ENCODE measurements at places on chromosomes 16 and 17. TPM values are rescaled to one million over a fixed set of nuclear protein-coding genes. Genes with fewer than 3 reads are reported as not detected.

DNA sequence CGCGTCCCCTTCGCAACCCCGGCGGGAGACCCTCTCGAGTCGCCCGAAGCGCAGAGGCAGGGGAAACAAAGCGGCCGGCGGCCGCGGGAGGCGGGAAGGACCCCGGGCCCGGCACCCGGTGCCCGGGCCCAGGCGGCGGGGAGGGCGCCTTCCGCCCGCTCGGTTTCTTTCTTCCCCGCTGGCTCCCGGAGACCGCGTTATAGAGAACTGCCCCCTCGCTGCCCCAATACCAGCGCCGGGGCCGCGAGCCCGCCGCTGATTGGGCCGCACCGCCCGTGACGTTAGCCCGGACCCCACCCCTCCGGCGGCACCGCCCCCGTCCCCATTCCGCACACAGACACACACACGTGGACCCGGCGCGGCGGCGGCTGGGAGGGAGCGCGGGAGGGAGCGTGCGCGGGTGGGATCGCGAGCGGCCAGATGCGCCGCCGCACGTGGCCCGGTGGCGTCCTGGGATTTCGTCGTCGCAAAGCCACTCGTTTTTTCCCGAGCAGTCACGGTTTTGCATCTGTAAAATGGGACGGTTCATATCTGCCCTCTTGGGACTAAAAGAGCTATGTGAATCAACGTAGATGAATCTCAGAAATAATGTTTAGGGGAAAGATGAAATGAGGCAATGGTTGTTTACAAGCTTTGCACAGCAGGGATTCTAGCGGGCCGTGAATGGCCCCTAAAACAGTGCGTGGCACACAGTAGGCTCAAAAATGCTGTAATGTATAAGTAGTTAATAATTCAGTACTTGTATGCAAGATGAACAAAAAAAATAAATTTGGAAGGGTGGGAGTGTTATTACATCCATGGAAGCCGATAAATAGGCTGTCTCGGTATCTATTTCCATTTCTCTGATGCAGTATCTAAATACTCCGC, at the start of gene EPOP:
Gene EPOP (minus strand): TSS at position 209 of the 867 bp plus-strand sequence. CDS start 462 bp downstream, outside the sequence.
- peak; percentile 54 for DNase-seq
- no peaks in the 10 kb centered on the region for H3K27me3 ChIP-seq
- H3K27ac ChIP-seq, result no peak within 1 kb of the TSS
- no peaks in the 10 kb centered on the region for H3K36me3 ChIP-seq
- H3K4me1 ChIP-seq, result peaks cover 12% of the 10 kb centered on the region
- peak within 1 kb of the TSS; percentile 35 for H3K4me3 ChIP-seq

GRCh38 chr17:46274238-46274637, 20.7 kb upstream of the LRRC37A start:
- no peaks in the 10 kb centered on the region for H3K27me3 ChIP-seq
- no peak overlapping the region for H3K27ac ChIP-seq
- H3K4me1 ChIP-seq, result no peaks in the 10 kb centered on the region
- no peaks in the 10 kb centered on the region for H3K36me3 ChIP-seq
- DNase-seq, result no peak

- H3K4me3 ChIP-seq, result peak within 1 kb of the TSS; percentile 67
- no peaks in the 10 kb centered on the region for H3K27me3 ChIP-seq
- no peaks in the 10 kb centered on the region for H3K36me3 ChIP-seq
- DNase-seq, result peak; percentile 86
Measured at GRCh38 chr17:9575381-9576101, at the start of gene STX8. STX8 (minus strand) TSS chr17:9575820; CDS start chr17:9575808, 12 bp downstream.

DNA sequence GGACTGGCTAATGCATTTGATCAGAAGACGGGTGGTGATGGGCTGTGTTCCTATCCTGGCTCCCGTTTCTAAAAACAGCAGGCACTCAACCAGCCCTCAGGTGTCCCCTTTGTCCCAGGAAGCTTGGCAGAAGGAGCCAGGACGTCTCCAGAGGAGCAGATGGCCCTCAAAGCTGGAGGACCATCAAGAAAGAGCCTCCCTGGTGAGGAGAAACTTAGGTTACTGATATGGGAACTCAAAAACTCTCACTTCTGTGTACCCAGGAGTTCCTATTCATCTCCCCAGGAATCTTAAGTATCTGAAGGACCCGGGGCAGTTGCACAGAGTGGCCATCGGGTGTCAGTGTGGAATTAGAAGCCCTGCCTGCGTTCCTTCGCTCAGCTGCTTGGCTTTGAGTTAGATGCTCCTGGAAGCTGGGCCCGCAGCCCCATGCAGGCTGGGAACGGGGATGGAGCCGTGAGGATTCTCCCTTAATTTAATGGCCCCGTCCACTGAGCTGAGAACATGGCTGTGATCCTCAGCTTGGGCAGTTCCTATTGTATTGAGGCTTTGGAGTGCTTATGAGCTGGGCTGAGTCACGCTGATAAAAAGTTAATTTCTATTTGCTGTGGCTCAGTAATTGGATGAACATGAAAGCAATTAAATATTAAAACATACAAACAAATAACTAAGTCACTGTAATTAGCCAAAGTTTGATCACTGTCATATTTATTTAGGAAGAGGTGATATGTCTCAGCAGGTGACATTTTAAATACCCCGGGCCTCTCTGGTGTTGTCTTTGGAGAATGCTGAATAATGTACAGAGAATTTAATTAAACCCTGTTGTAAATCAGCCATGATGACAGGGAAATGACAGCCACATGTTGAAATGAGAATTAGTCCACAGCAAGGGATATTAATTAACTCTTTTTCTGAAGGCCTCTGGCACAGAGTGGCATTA, 402.1 kb downstream of the SEC14L1 start:
- DNase-seq, result peak; percentile 86
- H3K4me1 ChIP-seq, result peaks cover 5% of the 10 kb centered on the region
- H3K4me3 ChIP-seq, result no peak overlapping the region
- no peaks in the 10 kb centered on the region for H3K27me3 ChIP-seq

DNA sequence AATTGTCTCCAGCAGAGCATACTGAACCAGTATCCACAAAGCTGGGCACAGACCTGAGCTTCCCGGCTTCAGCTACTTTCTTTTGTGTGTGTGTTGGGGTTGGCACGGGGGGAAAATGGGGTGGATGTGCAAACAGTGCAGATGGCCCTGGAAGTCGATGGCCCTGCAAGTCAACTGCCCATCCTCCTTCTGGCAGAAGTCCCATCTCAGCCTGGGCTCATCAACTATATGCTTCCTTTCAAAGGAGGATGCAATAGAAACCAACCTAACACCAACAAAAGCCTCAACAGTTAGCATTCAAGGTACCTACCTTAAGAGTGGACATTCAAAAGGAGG, 55.7 kb downstream of the SOX9 start:
- H3K27ac ChIP-seq, result no peak overlapping the region
- H3K36me3 ChIP-seq, result no peaks in the 10 kb centered on the region
- H3K4me3 ChIP-seq, result no peak overlapping the region
- H3K4me1 ChIP-seq, result no peaks in the 10 kb centered on the region

GRCh38 chr17:38896346-38896954, 26.6 kb downstream of the LASP1 start:
- peak overlapping the region; percentile 56 for H3K27ac ChIP-seq
- no peak overlapping the region for H3K4me3 ChIP-seq
- no peaks in the 10 kb centered on the region for H3K27me3 ChIP-seq
- H3K4me1 ChIP-seq, result peaks cover 8% of the 10 kb centered on the region
- no peak for DNase-seq

- H3K27ac ChIP-seq, result no peak overlapping the region
- H3K27me3 ChIP-seq, result no peaks in the 10 kb centered on the region
- no peaks in the 10 kb centered on the region for H3K36me3 ChIP-seq
- no peak for DNase-seq
- H3K4me1 ChIP-seq, result no peaks in the 10 kb centered on the region
Measured at GRCh38 chr16:81349608-81350305, 35.0 kb downstream of the GAN start.

DNA sequence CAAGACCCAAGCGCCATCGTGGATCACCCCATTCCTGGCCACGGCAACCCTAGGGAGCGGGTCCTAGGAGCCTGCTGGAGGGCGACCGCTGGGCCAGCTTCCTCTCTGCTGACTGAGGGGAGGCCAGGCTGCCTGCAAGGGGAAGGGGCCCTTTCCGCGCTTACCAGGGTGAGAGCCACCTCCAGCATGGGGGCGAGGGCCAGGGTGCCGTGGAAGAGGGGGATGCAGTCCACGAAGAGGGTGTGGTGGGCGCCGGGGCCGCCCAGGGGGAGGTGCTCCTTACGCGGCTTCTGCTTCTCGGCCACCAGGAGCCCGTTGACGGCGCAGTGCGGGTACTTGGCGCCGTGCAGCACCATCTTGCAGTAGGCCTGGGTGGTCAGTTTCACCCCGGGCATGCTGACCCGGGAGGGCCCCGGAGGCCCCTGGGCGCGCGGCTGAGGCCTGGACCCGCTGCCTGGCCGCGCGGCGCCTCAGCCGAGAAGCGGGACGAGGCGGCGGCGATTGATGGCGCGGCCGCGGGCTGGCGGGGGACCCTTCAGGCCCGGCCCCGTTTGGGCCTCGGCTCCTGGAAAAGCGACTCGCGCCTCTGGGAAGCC, 345 bp downstream of the EMC8 start:
- no peaks in the 10 kb centered on the region for H3K27me3 ChIP-seq
- H3K27ac ChIP-seq, result peak overlapping the region; percentile 81
- H3K36me3 ChIP-seq, result no peaks in the 10 kb centered on the region
- no peak for DNase-seq

GRCh38 chr16:85137323-85138072, 25.2 kb upstream of the CIBAR2 start:
- H3K36me3 ChIP-seq, result no peaks in the 10 kb centered on the region
- H3K27me3 ChIP-seq, result no peaks in the 10 kb centered on the region
- peak overlapping the region; percentile 26 for H3K4me3 ChIP-seq
- H3K4me1 ChIP-seq, result peaks cover 4% of the 10 kb centered on the region
- H3K27ac ChIP-seq, result peak overlapping the region; percentile 84
- DNase-seq, result peak; percentile 95

DNA sequence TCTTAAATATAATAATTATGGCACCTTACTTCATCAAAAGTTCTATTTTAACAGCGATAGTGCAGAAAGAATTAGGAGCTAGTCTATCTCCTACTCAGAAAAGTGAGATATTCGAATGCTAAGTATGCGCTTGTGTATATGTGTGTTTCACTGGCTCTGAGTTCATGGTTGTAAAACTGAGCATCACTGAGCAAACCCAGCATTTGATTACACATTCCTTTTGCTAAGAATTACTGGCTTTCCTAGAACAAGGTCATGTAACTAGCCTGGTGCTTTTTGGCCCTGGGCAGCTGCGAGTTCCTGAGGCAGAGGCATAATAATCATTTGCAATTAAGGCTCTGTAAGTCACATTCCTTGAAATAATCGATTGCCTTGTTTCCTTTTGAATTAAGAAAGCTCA, 157.2 kb downstream of the SNX29 start:
- no peaks in the 10 kb centered on the region for H3K27me3 ChIP-seq
- no peak for DNase-seq
- no peaks in the 10 kb centered on the region for H3K36me3 ChIP-seq
- no peak overlapping the region for H3K27ac ChIP-seq
- no peaks in the 10 kb centered on the region for H3K4me1 ChIP-seq
- H3K4me3 ChIP-seq, result no peak overlapping the region

GRCh38 chr16:19184823-19185509, 16.9 kb downstream of the SYT17 start:
- H3K27me3 ChIP-seq, result no peaks in the 10 kb centered on the region
- no peak overlapping the region for H3K27ac ChIP-seq
- no peak for DNase-seq
- H3K4me1 ChIP-seq, result no peaks in the 10 kb centered on the region
- H3K4me3 ChIP-seq, result no peak overlapping the region

DNA sequence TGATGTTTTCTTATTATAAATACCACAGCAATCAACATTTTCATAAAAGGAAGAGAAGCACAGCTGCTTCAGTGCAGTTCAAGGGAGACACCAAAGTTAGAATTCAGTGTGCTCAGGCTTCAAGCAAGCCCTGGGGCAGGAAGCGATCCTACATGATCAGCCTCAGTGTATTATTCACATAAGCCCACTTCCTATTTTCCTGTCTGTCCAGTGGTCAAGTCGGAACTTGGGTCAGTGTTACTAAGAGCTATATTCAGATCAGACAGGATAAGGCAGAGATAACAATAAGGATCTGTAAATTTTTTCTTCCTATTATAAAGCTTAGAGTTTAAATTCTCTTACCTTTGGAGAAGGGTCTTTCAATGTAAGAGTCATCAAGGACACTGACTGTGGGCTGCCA, 12.9 kb downstream of the HEATR6 start:
- DNase-seq, result no peak
- H3K27ac ChIP-seq, result no peak overlapping the region
- H3K4me3 ChIP-seq, result no peak overlapping the region
- H3K4me1 ChIP-seq, result no peaks in the 10 kb centered on the region
- no peaks in the 10 kb centered on the region for H3K27me3 ChIP-seq

GRCh38 chr17:247767-248166, 66.3 kb upstream of the DOC2B start:
- H3K4me3 ChIP-seq, result no peak overlapping the region
- H3K27me3 ChIP-seq, result no peaks in the 10 kb centered on the region
- H3K4me1 ChIP-seq, result no peaks in the 10 kb centered on the region
- no peak overlapping the region for H3K27ac ChIP-seq

GRCh38 chr16:68079626-68080344, 5.4 kb upstream of the NFATC3 start:
- peak overlapping the region; percentile 74 for H3K27ac ChIP-seq
- no peaks in the 10 kb centered on the region for H3K27me3 ChIP-seq
- peak; percentile 71 for DNase-seq
- no peak overlapping the region for H3K4me3 ChIP-seq

DNA sequence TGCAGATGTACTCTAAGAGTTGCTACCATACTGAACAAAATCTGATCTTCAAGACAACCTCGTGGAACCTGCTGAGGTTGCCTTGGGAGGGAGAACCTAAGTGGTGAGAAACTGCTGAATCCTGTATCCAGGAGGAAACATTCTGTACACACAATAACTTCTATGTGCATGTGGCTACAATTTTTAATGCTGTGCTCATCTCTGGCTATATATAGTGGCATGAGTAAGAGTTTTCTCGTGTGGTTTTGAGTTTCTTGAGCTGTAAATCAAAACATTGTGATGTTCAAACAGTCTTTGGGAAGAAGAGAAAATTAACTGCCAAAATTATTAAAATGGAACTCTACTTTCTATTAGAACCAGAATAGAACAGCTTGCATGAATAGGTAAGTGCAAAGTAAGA, 206.8 kb downstream of the CA10 start:
- no peaks in the 10 kb centered on the region for H3K4me1 ChIP-seq
- no peak overlapping the region for H3K4me3 ChIP-seq
- no peak for DNase-seq
- H3K27me3 ChIP-seq, result no peaks in the 10 kb centered on the region

- no peak overlapping the region for H3K27ac ChIP-seq
- no peaks in the 10 kb centered on the region for H3K27me3 ChIP-seq
- H3K4me1 ChIP-seq, result no peaks in the 10 kb centered on the region
- H3K4me3 ChIP-seq, result no peak overlapping the region
- DNase-seq, result no peak
Measured at GRCh38 chr17:8900207-8900606, 32.7 kb upstream of the PIK3R6 start.

- H3K27ac ChIP-seq, result no peak overlapping the region
- no peaks in the 10 kb centered on the region for H3K4me1 ChIP-seq
- DNase-seq, result no peak
- no peak overlapping the region for H3K4me3 ChIP-seq
- no peaks in the 10 kb centered on the region for H3K27me3 ChIP-seq
Measured at GRCh38 chr17:55793272-55793671, 42.4 kb downstream of the PCTP start.

Gene ANKRD40CL
- total RNA-seq, result not detected

Gene MYH2
- total RNA-seq, result 2.0 TPM

Gene DBNDD1
- total RNA-seq, result 4.2 TPM

Gene ST6GALNAC2
- total RNA-seq, result not detected

Gene STAC2
- total RNA-seq, result 1.0 TPM

Gene NEUROD2
- total RNA-seq, result not detected

Gene KRT24
- total RNA-seq, result not detected

Gene GINS3
- 5.9 TPM for total RNA-seq

Gene CDK5R1
- total RNA-seq, result not detected

Gene PDILT
- not detected for total RNA-seq
